ENCODE measurements at places on chromosomes 1 and 21.

DNA sequence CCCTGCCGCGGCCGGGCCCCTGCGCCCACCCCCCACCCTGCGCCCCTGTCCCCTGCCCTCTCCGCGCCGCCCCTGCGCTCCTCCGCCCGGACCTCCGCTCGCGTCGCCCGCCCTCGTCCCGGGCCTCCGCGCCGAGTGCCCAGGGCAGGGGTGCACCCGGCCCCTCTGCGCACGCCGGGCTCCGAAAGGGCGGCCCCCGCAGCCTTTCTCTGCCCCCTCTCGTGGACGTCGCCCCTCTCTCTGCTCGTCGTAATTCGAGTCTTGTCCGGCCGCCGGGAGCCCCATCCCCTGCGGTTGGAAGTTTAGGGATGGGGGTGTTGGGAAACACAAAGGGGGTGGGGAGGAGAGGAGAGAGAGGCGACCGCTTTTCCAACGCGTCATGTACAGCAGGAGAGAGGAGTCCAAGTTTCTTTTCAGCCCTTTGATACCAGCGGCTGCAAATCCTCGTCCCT, 407 bp downstream of the GALNT2 start:
- DNase-seq, result peak; percentile 55

DNA sequence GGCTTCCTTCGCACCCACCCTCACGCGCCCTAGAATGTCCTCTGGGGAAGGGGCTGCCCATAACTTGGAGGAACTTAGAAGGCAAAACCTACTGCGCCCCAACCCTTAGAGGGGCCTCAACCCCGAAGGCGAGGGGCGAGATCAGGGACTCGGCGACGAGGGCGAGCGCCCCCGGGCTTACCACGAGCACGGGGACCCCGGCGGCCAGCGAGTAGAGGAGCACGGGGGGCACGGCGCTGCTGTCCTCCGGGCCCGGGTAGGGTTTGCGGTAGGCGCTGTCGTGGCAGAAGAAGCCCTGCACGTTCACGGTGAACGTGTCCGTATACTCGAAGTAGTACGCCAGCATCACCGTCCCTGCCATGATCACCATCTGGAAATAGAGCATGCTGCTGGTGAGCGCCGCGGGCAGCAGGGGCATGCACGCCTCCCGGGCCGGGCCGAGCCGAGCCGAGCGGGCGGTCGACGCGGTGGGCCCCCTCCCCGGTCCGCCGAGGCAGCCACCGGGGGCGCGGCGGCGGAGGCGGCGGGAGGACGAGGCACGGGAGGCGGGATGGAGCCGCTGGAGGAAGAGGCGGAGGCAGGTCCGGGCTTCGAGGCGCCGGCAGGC, 304 bp downstream of the PLPPR5 start:
- peak; percentile 29 for DNase-seq

GRCh38 chr1:223231581-223231980, 88.5 kb upstream of the TLR5 start:
- no peak for DNase-seq

GRCh38 chr1:27726173-27727044, 648 bp downstream of the FAM76A start:
- peak; percentile 72 for DNase-seq

DNA sequence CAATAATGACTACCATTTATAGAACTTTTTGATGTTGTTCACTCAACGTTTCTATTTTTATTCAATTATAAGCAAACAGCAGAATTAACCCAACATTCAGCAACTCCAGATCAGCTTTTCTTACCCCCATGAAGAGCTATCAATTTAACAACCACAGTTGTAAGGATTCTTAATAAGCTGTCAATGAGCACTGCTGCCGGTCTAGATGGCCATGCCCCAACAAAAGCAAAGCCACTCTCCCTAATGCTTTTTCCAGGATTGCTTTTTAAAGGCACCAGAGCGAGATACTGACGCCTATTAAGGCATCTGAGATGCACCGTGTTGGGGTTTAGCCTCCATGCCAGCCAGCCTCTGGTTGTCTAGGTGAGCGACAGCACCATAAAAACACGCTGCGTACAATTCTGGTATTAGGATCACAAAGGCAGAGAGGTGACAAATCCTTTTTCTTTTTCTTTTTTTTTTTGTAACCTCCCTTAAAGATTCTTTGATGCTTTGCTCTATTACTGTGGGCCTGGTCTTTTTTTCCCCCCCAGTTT, 39.5 kb downstream of the PTPRC start:
- DNase-seq, result no peak

GRCh38 chr1:231720652-231721325, 94.2 kb downstream of the DISC1 start:
- peak; percentile 86 for DNase-seq

DNA sequence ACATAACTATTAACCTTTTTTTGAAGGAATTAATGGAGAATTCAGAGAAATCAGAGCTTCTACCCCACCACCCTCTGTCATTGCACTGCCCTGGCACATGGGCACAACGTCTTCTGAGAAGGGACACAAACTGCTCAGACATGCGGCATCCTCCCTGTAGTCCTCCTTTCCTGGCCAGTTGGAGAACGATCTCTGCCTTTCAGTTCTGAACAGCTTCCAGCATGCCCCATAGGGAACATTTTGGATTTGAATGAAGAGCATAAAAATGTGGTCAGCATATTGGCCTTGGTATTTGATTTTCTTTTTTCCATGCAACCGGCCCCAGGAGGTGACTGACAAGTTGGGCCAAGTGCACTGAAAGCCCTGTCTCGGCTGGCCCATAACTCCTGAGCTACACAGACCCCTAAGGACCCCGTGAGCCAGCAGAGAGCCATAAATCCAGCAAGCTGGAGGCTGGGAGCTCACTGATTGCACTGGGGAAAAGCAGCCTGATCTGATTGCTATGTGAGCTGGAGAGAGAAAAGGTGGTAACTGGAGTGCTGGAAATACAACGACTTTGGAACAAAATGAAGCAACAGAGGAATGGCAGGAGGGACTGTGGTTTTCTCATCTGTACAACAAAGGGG, 10.9 kb upstream of the BLACAT1 start:
- no peak for DNase-seq

- DNase-seq, result no peak
These were observed 50.7 kb downstream of the ALG14 start for GRCh38 chr1:95021805-95022643.

DNA sequence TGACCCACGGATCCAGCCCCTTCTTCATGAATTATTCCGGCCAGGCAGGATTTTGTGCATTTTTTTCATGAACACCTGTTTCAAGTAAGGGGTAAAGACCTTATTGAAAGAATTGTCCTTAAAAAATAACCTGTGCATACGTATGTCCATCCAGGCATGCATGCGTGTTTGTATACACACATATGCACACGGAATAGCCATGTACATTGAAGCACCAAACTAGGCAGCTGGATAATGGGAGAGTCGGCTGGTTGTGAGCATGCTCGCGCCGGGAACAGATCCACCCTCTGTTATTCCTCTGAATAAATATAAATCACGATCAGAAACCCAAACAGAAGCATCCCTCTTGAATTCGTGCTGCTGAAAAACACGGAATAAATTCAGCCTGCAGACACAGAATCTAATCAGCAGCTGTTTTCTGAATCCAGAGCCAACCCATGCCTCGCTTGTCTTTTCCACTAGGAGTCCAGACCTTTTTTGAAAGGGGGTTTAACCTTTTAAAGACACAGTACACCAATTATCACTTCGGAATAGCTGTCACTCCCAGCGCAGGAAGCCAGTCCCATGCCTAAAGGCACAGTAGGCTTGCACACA, at the start of gene HIVEP3:
Gene HIVEP3 (minus strand): TSS at position 473 of the 594 bp plus-strand sequence.
- DNase-seq, result peak; percentile 83

GRCh38 chr1:106344494-106344893, 712.0 kb upstream of the PRMT6 start:
- peak; percentile 5 for DNase-seq

DNA sequence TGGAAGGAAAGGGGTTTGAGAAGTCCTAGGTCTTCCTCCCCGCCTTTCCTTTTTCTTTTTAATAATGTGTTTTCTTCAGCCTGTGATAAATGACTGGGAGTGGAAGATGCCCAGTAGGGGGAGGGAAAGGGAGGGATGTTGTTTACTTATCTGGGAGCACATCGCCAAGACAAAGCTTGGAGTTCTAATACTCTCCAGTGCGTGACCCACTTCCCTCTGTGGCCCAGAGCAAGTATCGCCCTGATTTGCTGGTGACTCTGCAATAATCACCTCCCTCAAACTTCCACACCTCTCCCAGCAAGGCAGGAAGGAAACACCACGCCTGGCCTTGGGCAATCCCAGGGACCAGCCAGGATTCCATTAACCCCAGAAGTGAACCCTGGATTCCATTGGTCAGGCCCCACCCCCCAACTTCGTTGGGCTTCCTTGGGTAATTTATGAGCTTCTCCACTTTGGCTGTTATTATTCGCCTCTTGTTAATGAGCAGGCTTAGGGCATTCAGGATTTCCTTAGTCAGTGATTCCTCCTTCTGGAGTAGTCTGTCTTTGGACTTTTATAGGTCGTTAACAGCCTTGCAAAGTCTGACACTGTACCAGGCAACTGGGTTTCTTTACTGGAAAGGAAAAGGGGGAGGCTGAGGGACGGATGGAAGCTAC, 24.3 kb upstream of the GRHL3 start:
- peak; percentile 39 for DNase-seq

DNA sequence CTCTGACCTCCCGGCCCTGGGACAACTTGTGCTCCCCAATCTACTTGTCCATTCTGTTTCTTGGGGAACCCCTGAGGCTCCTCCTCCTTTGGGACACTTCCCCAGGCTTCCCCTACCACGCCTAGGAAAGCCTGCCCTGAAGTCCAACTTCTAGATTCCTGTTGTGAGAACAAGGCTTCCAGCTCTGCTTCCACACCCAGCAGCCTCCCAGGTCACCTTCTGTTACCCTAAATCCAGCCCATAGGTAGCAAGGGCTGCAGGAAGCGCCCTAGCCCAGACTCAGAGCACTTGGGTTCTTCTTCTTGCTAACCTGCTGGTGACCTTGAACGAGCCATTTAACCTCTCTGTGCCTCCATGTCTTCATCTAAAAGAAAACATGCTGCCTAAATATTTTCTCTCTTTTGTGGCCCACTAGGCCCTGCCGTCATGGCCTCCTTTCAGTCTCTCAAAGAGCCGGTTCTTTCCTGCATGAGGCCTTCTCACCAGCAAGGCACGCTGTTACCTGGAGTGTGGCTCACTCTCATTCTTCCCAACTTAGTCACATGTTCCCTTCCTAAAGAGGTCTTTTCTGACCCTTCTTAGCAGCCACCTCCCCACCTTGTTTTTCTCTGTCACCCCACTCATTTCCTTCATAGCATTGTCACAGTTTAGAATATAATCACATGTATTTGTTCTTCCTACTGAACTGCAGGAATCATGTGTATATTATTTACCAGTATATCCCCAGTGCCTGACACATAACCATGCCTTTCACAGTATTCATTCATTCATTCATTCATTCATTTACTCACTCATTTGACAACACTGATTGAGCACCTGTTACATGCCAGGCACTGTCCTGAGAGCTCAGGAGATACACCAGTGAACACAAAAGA, 1.4 kb downstream of the CAPN2 start:
- peak; percentile 18 for DNase-seq

DNA sequence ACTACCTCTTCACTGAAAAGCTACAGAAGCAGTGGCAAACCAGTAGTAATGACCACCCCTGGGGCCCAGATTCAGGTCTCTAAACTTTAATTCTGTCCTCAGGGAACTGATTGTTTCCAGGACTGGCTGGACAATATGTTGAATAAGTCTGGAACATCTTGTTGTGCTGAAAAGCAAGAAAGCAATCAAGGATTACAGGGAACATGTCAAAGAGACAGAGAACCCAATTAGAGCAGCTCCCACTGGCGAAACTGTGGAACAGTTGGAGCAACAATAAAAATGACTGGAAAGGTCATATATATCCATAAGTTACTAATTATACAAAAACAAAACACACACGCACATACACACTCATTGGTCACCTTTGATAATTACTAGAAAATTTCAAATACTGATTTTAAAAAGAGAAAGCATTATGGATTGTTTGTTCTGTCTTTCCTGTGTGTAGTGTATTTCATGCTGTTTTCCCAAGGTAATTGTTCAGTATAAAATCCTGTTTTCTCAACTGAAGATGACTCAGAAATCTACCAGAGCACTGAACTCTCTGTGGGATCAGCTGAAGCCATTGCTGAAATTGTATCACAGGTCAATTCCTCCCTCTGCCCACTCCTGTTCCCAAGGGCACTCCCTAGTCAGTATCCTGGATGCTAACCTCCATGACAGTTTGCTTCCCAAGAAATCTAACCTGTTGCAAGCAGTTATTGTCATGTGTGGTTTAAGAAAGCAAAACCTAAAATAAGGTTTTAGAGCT, 83.6 kb upstream of the RGS1 start:
- no peak for DNase-seq

DNA sequence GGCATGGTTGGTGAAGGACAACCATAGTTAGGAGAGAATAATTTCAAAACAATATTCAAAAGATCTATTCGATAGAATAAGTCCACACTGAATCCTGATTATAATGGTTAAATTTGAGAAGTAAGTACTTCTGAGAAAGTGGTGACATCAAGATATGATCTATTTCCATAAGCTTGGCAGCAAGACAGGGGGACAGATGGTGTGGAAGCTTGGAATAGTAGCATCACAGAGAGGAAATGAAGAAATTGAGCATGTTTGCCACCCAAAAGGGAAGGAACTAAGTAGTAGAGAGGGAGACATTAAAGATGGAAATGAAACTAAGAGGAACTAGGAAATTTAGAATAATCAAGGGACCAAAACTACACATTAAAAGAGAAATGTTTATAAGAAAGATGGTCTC, 94.5 kb downstream of the OLFM3 start:
- peak; percentile 14 for DNase-seq

DNA sequence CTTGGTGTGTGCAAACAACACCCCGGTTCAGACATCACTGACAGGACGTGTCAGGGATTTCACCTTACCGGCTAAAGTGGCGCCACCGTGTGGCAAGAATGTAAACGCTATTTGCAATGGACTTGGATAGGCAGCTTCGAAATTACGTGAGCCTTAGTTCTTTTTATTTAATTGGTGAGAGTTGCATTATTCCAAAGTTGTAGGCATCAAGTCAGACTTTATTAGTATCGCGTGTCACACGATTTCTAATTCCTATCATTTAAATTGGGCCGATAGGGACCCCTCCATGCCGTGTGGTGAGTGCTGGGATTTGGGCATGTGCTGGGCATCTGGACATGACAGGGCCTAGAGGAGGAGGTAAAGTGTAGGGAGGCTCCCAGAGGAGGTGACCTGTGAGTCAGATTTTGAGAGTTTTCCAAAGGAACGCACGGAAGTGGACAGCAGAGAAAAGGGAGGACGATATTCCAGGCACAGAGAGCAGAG, 14.5 kb upstream of the CPT2 start:
- DNase-seq, result peak; percentile 78

DNA sequence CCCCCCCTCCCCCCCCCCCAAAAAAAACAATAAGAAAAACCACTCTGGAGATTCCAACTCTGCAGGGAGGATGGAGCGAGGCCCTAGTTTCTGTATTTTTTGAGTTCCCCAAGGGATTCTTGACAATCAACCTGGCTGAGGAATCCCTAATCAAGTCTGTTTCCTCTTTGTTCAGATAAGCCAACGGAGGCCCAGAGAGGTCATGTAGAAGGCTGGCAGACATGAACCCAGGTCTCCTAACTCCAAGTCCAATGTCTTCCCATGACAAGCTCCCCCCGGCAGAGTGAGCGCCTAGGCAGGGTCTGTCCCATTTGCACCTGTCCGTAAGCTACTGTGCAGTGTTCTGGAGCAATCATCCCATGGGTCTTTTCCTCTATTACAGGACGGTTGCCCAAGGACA, 39.5 kb downstream of the LRRC71 start:
- DNase-seq, result no peak

Measured in NCI-H69 (cell line).